NCI-H1105 (cell line): ENCODE measurements at places on chromosomes 4 and X.

- no peak for DNase-seq
Measured at GRCh38 chrX:27163236-27163635, 299.9 kb downstream of the PPP4R3C start.

DNA sequence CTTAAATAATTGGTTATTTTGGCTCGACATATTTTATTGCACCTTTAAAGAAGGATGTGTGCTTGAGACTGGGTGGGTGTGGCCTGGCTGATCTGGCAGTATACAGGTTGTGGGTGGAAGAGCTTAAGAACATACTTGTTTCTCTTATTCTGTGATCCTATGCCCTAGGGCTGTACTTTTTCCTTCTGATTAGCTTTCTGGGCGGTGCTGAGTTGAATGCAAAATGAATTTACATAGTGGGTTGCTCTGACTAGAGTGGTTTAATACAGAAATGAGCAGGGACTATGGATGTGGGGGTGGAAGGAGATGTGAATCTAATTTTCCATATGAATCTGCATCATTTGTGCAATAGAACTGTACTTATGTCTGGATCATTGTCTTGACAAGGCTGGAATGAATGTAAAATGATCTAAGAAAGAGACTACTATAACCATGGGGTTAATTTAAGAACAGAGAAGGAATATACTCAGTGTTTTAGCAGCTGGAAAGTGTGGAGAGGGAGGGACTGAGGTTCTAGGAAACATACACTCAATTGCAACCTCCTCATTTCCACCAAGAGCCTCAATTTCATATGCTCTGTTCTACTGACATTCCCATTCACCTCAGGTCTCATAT lies 73.7 kb downstream of the RLIM start:
- no peak for DNase-seq

DNA sequence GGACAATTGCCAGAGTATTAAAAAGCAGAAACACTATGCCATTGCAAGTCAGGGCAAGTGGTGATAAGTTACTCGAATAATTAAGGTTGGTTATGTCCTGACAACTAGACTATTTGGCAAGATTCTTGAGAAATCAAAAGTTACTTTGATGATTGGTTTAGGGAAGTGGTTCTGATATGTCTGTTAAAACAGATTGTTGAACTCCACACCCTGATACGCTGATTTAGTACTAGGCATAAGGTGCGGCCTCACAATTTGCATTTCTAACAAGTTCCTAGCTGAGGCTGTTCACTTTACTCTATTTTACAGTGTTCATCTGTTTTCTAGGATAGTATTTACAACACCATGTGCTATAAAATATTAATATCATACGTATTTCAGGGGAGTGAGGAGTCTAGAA lies 12.5 kb downstream of the GABRA4 start:
- no peak for DNase-seq

- DNase-seq: no peak
Measured at GRCh38 chr4:84159762-84160161, 339.3 kb downstream of the NKX6-1 start.

GRCh38 chr4:187354740-187355139 lies 631.1 kb upstream of the FAT1 start:
- DNase-seq: no peak

- DNase-seq: no peak
Measured at GRCh38 chr4:142909908-142910307, 63.8 kb upstream of the INPP4B start.

DNA sequence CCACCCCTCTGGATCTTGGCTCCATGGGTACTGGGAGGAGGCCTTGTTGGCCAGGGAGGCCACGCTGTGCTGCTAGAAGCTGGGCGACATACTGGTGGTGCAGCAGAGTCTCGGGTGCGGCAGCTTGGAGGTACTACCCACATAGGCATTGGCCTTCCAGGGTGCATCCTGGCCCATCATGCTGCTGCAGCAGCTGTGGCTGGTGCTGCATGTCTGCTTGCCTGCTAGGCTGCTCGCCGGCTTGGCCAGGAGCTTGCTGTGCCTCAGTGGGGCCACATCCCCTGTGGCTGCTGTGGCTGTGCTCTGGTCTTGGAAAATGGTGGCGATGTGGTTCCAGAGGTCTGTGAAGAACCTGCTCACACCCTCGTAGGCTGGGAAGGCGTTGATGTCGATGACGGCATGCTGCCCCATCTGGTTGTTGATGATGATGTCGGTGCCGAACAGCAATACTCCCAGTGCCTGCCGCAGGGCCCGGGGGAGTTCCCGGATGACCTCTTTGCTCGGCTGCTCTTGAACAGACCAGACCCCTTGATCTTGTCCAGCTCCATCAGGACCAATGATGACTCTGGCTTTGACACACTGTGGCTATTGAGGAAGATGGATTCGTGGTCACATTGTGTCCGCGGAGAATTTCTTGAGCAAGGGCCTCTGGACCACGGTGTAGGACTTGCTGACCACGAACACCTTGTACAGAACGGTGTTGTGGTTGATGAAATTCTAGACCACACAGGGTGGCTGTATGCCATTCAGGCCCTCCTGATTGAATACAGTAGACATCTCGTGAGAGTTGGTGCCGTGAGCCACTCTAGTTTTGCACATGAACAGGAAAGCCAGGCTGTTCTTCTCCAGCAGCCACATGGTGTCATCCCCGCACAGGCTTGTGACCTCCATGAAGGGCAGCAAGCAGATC lies 11.8 kb downstream of the RBM10 start:
- DNase-seq: no peak

- no peak for DNase-seq
Measured at GRCh38 chr4:188619456-188620149, 480.4 kb downstream of the TRIML1 start.

GRCh38 chr4:88675543-88675942 lies 22.1 kb downstream of the NAP1L5 start:
- DNase-seq: no peak

GRCh38 chrX:15017491-15017890 lies 144.3 kb downstream of the MOSPD2 start:
- no peak for DNase-seq

DNA sequence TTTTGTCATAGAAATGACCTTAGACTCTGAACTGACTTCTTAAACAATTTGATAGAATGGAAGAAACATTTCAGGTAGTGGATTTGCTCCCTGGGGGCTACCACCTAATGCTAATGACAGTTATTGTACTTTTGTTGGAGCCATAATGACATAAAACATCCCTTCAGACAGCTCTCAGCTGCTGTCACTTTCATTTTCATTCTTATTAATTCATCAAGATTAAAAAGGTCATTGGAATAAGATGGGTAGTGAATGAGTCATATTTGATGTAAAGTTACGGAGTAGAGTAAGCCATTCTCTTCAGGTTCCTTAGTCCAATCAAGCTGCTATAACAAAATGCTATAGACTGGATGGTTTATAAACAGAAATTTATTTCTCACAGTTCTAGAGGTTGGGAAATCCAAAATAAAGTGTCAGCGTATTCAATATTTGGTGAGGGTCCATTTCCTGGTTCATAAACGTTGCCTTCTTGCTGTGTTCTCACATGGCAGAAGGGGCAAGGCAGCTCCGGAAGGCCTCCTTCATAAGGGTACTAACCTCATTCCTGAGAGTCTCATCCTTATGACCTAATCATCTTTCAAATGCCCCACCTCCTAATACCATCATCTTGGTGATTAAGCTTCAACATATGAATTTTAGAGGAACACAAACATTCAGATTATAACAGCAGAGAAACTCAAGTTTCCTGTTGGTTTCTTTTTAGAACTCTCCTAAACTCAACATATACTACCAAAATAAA lies 268.5 kb downstream of the ARAP2 start:
- no peak for DNase-seq

GRCh38 chr4:186298031-186298647 lies 32.1 kb downstream of the F11 start:
- DNase-seq: no peak

GRCh38 chr4:20046179-20046578 lies 205.5 kb upstream of the SLIT2 start:
- DNase-seq: no peak

DNA sequence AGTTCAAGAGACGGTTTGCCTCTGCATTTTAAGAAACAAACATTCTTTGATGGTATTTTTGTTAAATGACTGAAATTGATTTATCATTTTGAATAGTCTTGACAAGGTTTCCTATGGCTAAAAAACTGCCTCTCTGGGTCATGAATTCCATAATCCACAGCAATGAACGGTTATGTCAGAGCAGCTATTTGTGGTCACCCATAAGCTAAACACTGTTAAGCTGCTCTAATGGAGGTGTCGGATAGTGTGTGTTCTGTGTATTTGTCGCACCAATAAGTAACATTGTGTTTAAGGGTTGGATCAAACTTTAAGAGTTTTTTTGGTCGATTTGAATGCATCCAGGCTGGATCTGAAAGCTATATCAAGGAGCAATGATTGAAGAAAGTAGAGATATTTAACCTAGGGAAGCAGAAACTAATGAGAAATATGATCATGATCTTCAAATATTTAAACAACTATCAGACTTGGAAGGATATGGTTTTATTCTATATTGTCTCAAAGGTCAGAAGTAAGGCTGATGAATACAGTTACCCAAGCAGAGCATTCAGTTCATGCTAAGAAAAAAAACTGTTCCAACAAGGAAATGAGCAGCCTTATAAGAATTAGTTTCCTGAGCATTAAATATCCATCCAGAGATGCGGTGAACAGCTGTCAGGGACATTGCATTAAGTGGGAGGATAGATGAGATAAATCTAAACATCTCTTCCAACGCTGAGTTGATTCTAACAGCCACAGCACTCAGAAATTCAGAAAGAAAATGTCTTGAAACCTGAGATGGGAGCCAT lies 232.3 kb upstream of the RPS6KA3 start:
- no peak for DNase-seq

- no peak for DNase-seq
Measured at GRCh38 chr4:168737806-168738172, 240.9 kb downstream of the PALLD start.

GRCh38 chr4:82848706-82849105 lies 42.2 kb downstream of the SEC31A start:
- no peak for DNase-seq

DNA sequence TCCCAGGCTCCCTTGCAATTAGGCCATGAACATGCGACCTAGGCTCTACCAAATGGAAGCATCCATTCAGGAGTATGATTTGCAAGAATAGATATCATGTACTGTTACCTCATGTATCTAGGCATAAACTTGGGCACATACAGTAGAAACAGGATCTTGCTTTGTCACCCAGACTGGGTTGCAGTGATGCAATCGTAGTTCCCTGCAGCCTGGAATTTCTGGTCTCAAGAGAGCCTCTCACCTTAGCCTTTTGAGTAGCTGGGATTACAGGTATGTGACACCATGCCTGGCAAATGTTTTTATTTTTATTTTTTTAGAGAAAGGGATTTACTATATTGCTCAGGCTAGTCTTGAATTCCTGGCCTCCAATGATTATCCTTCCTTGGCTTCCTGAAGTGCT lies 994.2 kb downstream of the ADGRL3 start:
- no peak for DNase-seq

- DNase-seq: peak; percentile 26
Measured at GRCh38 chr4:155758481-155759371, at the start of gene GUCY1B1. Gene GUCY1B1 (plus strand): TSS chr4:155759021. CDS start chr4:155759141, 120 bp downstream.
